ENCODE measurements at places on chromosomes 7 and 10. TPM values are rescaled to one million over a fixed set of nuclear protein-coding genes. Genes with fewer than 3 reads are reported as not detected.

FAM237B gene
- not detected for total RNA-seq

GJD4 gene
- total RNA-seq: not detected

TUBAL3 gene
- total RNA-seq: not detected

PRTFDC1 gene
- 18.6 TPM for total RNA-seq

AOAH gene
- total RNA-seq: not detected

CCDC172 gene
- not detected for total RNA-seq

HMX2 gene
- not detected for total RNA-seq

ZNF488 gene
- 0.52 TPM for total RNA-seq

ANKRD30A gene
- total RNA-seq: not detected

CTAGE4 gene
- 0.72 TPM for total RNA-seq

TRPV5 gene
- total RNA-seq: not detected

MOGAT3 gene
- not detected for total RNA-seq

CCL26 gene
- total RNA-seq: not detected

MRPS24 gene
- total RNA-seq: 165 TPM

CASD1 gene
- total RNA-seq: 11.2 TPM

ERVW-1 gene
- not detected for total RNA-seq

PRSS37 gene
- total RNA-seq: not detected

UBE2H gene
- total RNA-seq: 40.3 TPM

ADAM22 gene
- 0.52 TPM for total RNA-seq

PVRIG gene
- total RNA-seq: not detected

PRR15 gene
- total RNA-seq: 4.5 TPM

PAX4 gene
- total RNA-seq: not detected

METTL27 gene
- 8.1 TPM for total RNA-seq

PGAM2 gene
- total RNA-seq: not detected

OGA gene
- total RNA-seq: 91.0 TPM

CBX3 gene
- 89.8 TPM for total RNA-seq

TES gene
- total RNA-seq: 76.3 TPM

KAZALD1 gene
- total RNA-seq: 67.5 TPM

DPY19L1 gene
- total RNA-seq: 25.3 TPM

PRSS58 gene
- total RNA-seq: not detected

TECTB gene
- total RNA-seq: not detected

All from epithelial cell of alveolus of lung (primary cell).